Forelimb muscle (tissue), 1 donor: ENCODE measurements at places on chromosomes 3 and 15.

- no peak for DNase-seq
These were observed 2.4 kb downstream of the MB21D2 start for GRCh38 chr3:192915304-192915703.

- no peak for DNase-seq
These were observed 9.4 kb upstream of the MESP1 start for GRCh38 chr15:89760303-89761008.

GRCh38 chr3:171193693-171194092 is 167.2 kb upstream of the SLC2A2 start:
- no peak for DNase-seq

- no peak for DNase-seq
These were observed 246.4 kb upstream of the LRIG1 start for GRCh38 chr3:66747261-66747660.

- DNase-seq: no peak
These were observed 30.4 kb upstream of the TMCO5A start for GRCh38 chr15:37903919-37904625.

DNA sequence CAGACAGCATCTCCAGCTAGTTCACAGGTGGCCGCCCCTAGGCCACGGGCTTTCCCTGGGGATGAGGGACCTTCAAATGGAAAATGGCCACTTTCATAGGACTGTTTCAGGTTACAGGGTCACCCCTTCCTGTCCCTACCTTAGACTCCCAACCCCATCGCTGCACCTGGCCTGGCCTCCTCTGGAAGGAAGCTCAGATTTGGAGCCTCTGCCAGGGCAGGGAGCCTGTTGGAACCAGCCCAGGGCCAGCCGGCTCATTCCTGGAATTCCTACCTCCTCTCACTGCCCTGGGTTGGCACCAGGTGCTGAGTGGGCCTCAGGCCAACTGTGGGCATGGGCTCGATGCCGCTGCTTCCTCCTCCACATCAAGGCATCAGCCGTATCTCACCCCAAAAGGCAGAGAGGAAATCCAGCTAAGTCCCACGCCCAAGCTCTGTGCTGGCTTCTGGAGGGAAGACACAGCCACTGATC is 42.2 kb downstream of the KLHL25 start:
- no peak for DNase-seq

GRCh38 chr3:19711160-19711782 is 222.7 kb downstream of the EFHB start:
- no peak for DNase-seq

- no peak for DNase-seq
These were observed 29.8 kb downstream of the POMGNT2 start for GRCh38 chr3:43075904-43076661.

DNA sequence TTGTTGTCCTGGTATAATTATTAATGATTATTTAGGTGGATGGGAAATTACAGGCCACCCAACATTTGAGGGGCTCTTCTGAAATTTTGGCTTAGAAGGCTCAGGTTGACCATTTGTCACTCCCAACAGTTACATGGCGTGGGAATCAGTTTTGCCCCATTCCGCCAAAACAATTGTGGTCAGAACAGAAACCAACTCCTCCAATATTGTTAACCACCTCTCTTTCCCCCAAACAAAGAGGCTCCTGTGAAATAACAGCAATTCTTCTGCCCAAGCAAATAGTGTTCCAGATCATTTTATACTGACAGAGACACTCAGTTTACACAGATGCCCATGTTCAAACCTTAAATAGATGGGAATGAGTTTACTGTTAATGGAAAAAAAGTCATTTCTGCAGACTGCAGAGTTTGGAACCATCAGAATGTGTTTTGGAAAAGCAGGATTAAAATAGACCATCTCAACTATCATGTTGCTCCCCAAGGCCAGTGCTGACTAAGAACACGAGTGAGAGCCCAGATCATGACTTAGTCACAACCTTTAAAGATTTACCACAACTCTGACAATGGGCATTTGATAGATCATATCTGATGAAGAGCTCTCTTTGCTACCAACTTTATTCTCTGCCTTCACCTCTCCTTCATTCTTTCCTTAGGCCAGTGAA is 102.1 kb downstream of the DUT start:
- no peak for DNase-seq

DNA sequence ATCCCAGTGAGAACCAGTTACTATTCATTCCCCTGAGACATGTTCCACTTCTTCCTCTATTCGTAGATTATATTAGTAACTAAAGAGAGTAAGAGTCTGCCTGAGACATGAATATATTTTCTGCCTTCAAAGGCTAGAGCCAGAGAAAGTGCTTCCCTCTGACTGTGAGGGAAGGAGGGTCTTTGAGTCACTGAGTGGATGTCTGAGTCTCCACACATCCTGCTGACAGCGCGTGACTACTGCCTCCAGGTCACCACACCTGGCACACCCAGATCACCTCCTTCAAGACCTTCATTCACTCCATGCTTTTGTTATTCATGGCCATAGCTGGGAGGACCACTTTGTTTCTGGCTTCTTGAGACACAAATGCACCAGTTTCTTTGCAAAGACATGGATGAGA is 135.6 kb downstream of the SOX2 start:
- DNase-seq: no peak

DNA sequence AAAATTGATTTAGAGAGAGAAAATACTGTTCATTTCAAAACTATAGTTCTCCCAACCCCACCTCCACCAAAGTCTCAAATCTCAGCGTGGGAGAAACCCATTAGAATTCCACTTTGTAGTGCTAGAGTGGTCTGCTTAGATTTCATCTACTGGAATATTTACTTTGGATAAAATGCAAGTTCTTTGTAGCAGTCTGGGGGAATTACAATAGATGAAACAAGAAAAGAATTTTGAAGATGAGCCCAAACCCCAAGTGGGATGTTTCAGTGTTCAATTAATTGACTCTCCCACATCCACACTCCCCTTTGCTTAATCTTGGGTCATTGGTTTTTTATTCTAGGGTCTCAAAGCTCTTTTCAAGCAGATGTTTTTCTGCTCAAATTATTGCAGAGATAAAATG is 97.8 kb downstream of the RPL22L1 start:
- no peak for DNase-seq

- DNase-seq: no peak
These were observed 33.4 kb upstream of the PLAAT1 start for GRCh38 chr3:193207290-193208273.

- DNase-seq: no peak
These were observed 20.3 kb downstream of the LRCH3 start for GRCh38 chr3:197811343-197811742.

- no peak for DNase-seq
These were observed 529.0 kb downstream of the MCTP2 start for GRCh38 chr15:94760348-94760747.

GRCh38 chr3:115975353-115975752 is 352.0 kb downstream of the GAP43 start:
- DNase-seq: no peak

DNA sequence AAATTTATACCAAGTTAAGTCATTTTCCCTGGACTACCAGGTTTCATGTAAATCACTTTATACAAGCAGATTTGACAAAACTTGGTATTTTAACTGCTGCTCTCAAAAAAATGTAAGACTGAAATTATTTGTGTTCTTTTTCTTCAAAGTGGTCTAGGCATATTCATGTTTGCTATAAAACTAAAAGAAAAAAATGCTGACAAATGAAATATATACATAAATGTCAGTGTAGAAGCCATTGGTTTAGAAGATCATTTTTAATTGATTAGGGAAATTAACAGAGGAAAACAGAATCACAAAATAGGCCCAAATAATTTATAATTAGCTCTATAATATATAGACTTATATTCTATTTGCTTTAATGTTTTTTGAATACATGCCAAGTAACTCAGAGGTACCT is 523.2 kb downstream of the RBMS3 start:
- no peak for DNase-seq

DNA sequence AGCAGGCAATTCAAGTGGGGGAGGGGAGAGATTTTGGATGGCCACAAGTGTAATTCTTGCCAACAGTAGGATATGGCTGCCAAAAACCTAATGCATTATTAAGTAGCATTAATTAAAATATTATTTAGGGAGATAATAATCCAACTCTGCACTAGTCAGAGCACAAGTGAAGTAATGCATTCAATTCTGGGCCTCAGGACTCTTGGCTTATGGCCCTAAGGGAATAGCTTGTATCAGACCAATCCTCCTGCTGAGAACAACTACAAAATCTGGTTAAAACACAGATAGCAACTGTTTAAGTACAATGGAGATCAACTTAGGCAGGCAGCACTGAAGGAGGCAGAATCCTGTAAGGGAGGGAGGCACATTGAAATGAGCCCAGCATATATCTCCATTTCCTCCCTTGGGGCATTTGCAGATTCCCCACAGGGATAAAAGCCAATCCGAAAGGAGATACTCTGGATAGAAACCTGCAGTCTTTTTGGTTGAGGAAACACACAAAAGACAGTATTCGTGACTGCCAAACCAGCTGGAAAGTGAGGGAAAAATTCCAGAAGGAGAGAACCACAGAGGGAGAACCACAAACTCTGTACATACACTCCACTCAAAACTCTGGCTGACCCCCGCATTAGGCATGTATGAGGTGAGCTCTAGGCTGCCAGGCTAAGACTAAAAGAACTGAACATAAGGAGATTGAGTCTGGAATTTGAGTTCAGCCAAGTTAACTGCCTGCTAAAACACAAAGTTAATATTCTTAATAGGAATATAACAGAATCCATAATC is 57.4 kb downstream of the ETFA start:
- DNase-seq: no peak

- no peak for DNase-seq
These were observed 263.4 kb upstream of the TLE3 start for GRCh38 chr15:70361106-70361505.

GRCh38 chr3:151226088-151226563 is 23.1 kb upstream of the GPR171 start:
- DNase-seq: no peak

GRCh38 chr3:94709249-94709902 is 646.5 kb downstream of the NSUN3 start:
- DNase-seq: no peak

DNA sequence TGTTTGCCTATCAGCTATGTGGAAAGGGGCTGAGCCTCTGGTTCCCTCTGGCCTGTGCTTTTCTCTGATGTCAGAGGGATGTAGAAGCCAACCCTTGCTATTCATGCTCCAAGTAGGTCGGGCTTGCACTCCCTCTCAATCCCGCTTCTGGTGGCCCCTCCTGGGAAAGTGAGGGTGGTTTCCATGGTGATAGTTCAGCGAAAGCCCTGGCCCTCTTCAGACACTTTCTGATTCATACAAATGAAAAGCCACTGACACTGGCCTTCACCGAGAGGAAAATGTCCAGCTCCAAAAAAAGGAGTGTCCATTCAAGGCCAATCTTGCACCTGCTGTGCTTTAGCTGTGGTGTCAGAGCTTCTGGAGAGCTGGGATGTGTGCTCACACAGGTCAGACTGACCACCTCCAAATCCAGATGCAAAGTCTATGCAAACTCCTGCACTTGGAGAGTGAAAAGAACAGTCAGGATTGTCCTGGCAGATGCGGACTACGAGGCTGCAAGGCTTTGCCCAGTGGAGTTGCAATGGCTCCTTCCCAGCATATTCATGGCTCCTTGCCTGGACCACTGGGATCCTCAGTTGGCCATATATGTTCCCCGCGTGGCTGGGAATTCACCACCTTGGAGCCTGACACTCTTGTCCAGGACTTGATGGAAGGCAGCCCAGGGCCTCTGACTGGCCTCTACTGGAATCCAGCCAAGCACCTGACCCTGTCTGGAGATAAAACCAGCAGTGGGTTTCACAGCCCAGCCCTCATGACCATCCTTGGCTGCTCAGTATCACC is 96.6 kb downstream of the CEMIP start:
- peak; percentile 84 for DNase-seq
